ENCODE measurements at places on chromosomes 6 and 20.

GRCh38 chr20:46931699-46932098 is 37.1 kb downstream of the EYA2 start:
- no peak for DNase-seq

DNA sequence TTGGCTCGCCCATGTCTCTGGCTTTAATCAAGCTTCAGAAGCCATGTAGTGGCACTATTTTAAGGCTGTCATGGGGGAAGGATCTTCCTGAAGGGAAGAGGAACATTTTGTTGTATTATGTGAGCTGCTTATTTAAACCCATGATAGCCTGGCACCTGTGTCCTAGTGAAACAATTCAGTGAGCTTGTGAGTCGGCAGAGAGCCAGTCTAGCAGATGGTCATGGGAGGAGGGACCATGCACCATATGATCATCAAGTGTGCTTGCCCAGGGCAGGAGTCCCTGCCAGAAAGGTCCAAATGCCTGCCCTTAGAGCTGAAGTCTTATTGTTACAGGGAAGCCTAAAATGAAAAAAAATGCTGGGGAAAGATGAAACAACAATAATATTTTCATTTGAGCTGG is 132.9 kb downstream of the PRDM13 start:
- no peak for DNase-seq

- DNase-seq: no peak
Observed at GRCh38 chr6:106453756-106454367, 93.3 kb downstream of the CRYBG1 start.

DNA sequence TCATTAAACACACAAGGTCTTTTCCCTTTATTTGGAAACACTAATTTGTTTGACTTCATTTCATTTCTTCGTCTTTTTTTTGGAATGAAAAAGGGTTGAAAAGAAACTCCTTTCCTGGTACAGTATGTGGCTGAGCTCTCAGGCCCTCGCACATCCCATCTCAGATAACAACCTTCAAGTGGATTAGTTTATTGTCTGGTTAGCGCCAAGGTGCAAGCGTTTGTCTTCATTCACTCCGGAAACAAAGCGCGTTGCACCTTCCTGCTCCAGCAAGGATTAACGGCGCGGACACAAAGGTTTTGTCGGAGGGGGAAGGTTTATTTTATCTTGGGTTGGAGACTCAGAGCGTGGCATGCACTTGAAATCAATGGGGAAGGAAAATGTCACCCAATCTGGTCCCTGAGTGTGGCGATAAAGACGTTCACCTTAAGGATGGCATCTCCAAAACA is 5.3 kb upstream of the NKX2-2 start:
- no peak for DNase-seq

DNA sequence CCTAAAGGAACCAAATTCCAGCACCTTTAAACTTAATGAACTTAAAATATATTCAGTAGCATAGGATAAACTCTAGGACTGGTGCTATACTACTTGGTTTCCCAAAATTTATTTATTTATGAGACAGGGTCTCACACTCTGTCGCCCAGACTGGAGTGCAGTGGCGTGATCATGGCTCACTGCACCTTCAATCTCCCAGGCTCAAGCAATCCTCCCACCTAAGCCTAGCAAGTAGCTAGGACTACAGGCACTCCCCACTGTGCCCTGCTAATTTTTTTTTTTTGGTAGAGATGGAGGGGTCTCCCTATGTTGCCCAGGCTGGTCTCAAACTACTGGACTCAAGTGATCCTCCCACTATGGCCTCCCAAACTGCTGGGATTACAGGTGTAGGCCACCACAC is 21.4 kb downstream of the EIF2S2 start:
- DNase-seq: no peak

DNA sequence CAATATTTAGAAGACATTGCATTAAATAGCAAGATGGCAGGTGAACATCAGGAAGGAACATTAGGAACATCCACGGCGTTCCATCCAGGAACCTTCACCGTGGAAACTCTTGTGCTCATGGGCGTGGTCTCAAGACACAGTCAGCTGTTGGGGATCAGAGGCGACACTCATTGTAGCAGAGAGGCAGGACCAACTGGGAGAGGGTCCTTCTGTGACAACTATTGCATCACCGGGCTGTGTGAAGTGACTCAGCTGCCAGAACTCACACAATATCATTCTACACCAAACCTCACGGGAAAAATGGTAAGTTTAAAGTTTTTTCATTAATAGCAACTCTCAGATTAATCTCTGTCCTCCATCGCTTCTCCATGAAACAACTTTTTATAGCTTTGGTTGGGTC is 334.8 kb upstream of the SULF2 start:
- DNase-seq: no peak
